Stimulated activated CD4-positive, alpha-beta T cell treated with anti-CD3 and anti-CD28 coated beads, Interleukin-1b, Interleukin-23, amount 100 ng/mL, for 1 hour (primary cell): ENCODE measurements at places on chromosomes 5 and 9.

DNA sequence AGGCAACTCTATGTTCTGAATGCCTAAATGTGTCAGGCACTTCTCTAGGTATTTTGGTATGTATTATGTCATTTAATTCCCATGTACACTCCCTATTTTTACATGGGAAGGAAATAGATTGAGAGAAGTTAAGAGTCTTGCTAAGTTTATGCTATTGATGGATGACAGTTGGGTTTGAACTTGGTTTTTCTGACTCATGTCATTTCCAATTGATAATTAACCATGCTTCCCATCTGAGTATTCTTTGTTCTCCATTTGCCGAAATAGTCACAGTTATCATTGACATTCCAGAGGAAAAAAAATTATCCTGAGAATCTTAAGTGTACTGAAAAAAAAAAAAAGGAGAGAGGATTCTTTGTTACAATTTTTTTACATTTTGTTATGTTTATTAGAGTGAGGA, 23.1 kb upstream of the DMRTA1 start:
- no peak for DNase-seq

DNA sequence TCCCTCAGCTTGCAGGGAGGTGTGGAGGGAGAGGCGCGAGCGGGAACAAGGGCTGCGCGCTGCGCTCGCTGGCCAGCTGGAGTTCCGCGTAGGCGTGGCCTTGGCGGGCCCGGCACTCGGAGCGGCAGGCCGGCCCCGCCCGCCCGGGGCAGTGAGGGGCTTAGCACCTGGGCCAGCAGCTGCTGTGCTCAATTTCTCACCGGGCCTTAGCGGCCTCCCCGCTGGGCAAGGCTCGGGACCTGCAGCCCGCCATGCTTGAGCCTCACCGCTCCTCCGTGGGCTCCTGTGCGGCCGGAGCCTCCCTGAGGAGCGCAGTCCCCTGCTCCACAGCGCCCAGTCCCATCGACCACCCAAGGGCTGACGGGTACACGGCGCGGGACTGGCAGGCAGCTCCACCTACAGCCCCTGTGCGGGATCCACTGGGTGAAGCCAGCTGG, 1516.4 kb downstream of the EFNA5 start:
- no peak for DNase-seq

DNA sequence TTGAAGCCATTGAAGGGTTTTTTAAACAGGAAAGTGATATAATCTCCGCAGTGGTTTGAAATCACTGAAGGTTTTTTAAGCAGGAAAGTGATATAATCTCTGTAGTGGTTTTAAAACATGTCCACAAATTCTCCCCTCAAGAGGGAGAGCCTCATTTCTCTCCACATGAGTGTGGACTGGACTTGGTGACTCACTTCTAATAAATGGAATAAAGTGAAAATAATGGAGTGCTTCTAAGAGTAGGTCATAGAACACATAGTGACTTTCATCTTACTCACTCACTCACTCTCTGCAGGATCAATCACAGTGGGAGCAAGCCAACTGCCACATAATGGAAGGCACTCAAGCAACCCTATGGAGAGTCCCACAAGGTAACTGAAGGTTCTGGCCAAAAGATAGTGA, 12.0 kb downstream of the CTNNAL1 start:
- DNase-seq = no peak

- DNase-seq = no peak
These were observed 441.4 kb downstream of the SH3GL2 start for GRCh38 chr9:18020121-18020745.

DNA sequence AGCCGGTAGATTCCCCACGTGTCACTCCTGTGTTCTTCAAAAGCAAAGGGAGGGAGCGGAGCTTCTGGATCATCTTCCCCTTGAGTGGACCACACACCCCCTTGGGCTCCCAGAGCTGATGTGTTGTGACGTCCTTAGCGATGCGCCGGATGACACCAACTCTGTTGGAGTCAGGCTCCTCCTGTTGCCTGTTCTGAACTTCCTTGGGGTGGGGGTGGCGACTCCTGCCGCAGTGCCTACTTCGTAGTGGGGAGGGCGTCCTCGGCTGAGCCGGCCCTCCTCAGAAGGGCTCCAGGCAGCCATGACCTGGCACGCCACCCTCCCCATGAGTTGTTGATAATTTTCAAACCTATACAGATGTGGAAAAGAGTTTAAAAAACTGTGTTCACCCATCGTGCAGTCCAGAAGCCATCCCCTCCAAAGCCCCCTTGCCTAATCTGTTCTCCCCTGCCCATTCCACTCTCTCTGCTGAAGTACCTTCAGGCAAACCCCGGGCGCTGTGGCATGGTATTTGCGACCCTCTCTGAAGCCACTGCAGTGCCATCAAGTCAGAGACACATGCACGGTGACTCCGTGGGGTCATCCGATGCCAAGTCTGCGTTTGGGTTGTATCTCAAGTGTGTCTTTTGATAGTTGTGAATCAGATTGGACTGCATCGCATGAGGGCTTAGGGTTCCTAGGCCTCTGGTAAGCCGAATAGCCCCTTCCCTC, 16.7 kb downstream of the EXOC3 start:
- no peak for DNase-seq

DNA sequence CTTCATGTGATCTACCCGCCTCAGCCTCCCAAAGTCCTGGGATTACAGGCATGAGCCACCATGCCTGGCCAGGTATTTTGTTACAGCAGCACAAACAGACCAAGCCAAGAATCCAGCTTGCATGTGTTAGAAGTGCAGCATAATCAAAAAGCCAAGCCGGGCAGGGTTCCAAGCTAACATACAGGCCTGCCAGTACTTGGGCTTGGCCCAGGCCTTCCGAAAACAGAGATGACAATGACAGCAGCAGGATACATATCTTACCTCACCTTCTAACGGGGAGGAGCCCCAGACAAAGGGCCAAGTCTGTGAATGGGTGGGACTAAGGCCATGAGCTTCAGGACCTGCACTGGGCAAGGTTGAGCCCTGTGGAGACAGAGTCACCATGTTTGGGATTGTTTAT, 91.4 kb upstream of the ZNF462 start:
- DNase-seq = no peak

DNA sequence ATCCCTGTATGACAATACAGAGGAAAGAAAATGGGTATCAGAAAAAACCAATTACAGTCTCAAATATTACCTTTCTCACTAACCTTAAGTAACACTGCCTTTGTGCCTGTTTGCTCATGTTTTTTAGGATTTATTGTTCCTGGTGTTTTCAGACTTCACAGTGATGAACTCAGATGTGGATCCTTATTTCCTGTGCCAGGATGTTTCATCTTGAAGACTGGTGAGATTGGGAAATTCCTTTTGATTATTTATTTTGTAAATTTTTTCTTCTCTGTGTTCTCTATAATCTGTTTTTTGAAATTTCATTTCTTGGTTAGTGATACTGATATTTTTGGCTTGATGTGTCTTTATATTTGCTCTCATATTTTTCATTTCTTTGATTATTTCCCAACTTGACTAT, 142.4 kb upstream of the GRIN3A start:
- DNase-seq = no peak

- DNase-seq = no peak
These were observed 8.4 kb upstream of the SPINK4 start for GRCh38 chr9:33231623-33231942.

GRCh38 chr9:105070176-105070575, 142.2 kb upstream of the ABCA1 start:
- DNase-seq = no peak

DNA sequence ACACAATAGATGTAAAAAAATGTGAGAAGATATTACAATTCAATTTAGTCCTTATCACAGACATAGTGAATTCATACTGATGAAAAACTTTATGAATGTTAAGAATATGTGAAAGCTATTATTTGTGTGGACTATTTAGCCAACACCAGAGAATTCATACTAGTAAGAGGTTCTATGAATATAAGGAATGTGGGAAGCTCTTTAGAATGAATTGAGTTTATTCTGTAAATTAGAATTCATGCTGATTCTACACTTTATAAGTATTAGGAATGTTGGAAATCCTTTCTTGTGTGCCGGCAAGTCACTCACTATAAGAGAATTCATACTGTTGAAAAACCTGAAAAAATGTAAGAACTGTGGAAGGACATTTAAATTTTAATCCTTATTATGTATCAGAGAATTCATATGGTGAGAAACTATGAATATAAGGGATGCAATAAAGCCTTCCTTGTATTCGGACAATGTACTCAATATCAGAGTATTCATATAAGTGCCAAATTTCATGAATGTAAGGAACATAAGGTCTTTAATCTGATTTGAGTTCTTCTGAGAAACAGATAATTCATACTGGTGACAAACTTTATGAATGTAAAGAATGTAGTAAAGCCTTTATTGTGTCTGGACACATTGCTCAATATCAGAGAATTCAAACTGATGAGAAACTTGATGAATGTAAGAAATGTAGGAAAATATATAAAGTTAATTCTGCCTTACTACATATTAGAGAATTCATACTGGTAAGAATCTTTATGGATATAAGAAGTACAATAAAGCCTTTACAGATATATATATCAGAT, 21.6 kb upstream of the PCDHA1 start:
- DNase-seq = no peak

GRCh38 chr5:143442385-143442784, 38.9 kb upstream of the NR3C1 start:
- DNase-seq = no peak

DNA sequence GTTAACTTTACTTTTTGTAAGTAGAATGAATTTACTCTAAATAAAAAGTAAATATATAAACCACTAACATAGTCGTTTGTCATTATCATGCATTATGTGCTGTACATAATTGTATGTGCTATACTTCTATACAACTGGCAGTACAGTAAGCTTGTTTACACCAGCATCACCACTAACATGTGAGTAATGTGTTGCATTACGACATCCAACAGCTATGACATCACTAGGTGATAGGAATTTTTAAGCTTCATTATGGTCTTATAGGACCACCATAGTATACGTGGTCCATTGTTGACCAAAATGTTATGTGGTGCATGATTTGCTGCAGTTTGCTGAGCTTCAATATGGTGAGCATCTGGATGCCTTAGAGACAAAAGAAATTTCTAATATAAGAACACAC, 819.1 kb upstream of the GRAMD2B start:
- no peak for DNase-seq

DNA sequence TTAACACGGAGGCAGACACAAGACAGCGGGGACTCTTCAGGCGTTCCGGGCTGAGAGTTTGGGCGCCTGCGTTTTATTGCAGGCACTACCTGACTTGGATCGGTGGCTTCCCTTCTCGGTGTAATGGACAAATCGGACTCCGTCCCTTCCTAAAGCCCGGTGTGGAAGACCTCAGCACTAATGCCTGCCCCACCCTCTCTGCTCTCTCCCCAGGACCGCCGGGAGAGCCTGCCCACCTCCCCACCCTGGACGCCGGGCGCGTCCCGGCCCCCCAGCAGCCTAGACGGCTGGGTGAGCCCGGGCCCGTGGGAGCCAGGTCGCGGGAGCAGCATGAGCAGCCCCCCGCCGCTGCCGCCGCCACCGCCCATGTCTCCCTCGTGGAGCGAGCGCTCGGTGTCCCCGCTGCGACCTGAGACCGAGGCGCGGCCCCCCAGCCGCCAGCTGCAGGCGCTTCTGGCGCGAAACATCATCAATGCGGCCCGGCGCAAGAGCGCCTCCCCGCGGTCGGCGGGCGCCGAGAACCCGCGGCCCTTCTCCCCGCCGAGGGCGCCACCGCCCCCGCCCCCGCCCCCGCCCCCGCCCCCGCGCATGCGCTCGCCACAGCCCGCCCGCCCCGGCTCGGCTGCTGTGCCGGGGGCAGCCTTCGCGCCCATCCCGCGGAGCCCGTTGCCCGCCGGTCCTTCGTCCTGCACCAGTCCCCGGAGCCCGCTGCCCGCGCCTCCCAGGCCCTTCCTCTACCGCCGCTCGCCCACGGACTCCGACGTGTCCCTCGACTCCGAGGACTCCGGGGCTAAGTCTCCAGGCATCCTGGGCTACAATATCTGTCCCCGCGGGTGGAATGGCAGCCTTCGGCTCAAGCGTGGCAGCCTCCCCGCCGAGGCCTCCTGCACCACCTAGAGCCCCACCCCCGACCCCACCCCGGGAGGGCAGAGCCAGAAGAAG, 4.6 kb upstream of the MYOZ3 start:
- peak; percentile 43 for DNase-seq
